ENCODE measurements at places on chromosomes 7 and 10.

DNA sequence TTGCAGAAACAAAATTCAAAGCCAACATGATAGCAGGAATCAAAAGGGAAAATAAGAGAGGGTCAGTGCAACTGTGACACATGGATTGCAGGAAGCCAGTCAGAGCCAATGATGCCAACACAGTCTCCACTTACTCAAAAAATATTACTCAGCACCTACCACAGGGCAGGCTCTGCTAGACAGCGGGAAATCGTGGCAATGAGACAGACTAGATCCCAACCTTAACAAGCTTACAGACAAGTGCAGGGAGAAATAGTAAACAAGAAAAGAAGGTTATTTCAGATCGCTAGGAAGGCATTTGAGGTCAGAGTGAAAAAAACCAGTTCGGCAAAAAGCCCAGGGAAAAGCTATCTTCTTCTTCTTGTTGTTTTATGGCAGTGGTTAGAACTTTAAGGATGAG, 45.2 kb upstream of the NPFFR1 start:
- no peak overlapping the region for H3K4me3 ChIP-seq
- H3K4me1 ChIP-seq, result peaks cover 7% of the 10 kb centered on the region
- peaks cover 3% of the 10 kb centered on the region for H3K36me3 ChIP-seq
- H3K27me3 ChIP-seq, result no peaks in the 10 kb centered on the region

GRCh38 chr10:119348516-119349240, 141.3 kb downstream of the GRK5 start:
- no peak overlapping the region for H3K27ac ChIP-seq
- H3K4me3 ChIP-seq, result no peak overlapping the region
- peaks cover 8% of the 10 kb centered on the region for H3K4me1 ChIP-seq
- DNase-seq, result no peak
- peaks cover 3% of the 10 kb centered on the region for H3K36me3 ChIP-seq
- H3K27me3 ChIP-seq, result no peaks in the 10 kb centered on the region

DNA sequence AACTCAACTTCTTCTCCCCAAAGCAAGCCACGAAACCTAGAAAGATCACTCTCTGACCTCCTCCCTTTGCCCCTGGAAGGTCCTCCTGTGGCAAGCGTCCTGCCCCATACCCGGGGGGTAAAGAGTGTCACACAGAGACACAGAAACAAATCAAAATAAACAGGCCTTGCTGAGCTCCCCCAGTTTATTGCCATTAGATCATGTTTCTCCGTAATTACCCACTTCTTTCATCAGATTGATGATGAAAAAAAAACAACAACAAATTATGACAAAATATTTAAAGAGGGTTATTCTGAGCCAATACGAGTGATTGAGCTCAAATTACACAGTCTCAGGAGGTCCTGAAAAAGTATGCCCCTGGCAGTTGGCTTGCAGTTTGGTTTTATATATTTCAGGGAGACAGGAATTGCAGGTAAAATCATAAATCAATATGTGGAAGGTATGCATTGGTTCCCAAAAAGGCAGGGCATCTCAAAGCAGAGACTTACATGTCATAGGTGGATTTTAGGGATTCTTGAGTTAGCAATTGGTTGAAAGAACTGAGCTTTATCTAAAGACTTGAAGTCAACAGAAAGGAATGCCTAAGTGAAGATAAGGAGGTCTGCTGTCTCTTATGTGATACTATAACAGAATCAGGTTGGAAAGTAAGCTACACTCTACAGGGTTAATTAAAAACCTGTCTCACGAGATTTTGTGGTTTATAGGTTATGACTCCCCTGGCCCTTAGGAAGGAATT, 86.2 kb downstream of the APBB1IP start:
- no peak overlapping the region for H3K4me3 ChIP-seq
- no peaks in the 10 kb centered on the region for H3K27me3 ChIP-seq
- no peak overlapping the region for H3K27ac ChIP-seq
- H3K4me1 ChIP-seq, result no peaks in the 10 kb centered on the region

DNA sequence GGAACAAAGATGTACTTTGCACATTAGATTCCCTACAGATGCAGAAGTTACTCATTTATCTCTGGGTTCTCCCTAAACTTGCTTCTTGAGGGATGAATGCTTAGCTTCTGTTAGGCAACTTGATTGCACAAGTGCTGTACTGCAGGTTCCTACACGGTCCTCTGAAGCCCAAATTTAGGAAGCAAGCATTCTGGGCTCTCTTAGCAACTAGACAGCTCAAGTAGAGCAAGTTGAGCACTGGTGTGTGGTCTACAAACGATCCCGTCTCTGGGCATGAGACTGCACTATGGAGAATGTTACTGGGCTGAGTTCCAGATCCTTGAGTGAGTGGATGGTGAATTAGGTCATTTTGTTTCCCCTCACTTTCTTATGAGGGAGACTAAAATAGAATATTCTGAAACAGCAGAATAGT, 14.3 kb downstream of the SEMA3D start:
- no peaks in the 10 kb centered on the region for H3K27me3 ChIP-seq
- no peaks in the 10 kb centered on the region for H3K4me1 ChIP-seq
- no peak overlapping the region for H3K4me3 ChIP-seq
- no peaks in the 10 kb centered on the region for H3K36me3 ChIP-seq
- DNase-seq, result no peak

DNA sequence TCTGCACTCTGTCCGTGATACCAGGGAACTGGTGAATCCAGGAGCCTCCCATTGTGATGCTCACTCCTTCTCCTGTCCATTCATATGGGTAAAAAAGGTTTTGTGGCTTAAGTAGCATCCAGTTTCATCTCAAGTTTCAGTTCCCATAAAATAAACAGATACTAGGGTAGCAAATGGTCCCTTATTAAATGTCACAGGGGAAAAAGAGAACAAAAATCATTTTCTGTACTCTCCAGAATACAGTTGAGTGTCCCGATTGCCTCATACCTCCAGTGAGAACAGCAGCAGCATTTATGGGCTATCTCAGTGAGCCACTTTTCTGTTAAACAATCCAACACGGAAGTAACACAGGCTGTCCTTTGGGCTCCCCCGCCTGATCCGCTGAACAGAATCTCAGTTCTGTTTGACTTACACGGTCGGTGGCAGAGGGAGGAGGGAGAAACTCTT, 179.6 kb downstream of the CELF2 start:
- no peaks in the 10 kb centered on the region for H3K27me3 ChIP-seq
- H3K27ac ChIP-seq, result no peak overlapping the region

DNA sequence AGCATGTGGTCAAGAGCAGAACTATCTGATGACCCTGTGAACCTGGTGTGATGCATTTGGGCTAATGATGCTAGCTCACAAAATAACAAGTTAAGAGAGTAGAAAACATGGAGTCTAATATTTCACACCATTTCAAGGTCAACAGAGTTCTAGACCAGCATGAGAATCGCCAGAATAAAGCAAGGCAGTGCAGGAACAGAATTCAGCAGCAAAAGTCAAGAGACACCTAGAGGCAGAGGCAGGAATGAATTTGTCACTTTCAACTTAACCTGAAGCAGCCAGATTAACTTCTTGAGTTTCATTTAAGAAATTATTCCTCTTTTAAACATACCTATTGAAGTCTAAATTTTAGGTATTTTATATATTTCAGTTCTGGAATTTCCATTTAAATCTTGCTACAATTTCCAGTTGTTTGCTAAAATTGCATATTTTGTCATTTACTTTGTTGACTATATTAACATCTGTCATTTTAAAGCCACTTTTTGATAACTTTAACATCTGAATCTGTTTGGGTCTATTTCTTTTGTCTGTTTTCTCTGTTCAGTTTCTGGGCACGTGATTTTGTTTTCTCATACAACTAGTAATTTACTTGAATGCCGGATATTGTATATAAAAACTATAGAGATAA, 44.2 kb upstream of the PRSS58 start:
- H3K36me3 ChIP-seq, result no peaks in the 10 kb centered on the region
- DNase-seq, result no peak
- no peak overlapping the region for H3K4me3 ChIP-seq
- H3K27ac ChIP-seq, result no peak overlapping the region
- H3K27me3 ChIP-seq, result no peaks in the 10 kb centered on the region

DNA sequence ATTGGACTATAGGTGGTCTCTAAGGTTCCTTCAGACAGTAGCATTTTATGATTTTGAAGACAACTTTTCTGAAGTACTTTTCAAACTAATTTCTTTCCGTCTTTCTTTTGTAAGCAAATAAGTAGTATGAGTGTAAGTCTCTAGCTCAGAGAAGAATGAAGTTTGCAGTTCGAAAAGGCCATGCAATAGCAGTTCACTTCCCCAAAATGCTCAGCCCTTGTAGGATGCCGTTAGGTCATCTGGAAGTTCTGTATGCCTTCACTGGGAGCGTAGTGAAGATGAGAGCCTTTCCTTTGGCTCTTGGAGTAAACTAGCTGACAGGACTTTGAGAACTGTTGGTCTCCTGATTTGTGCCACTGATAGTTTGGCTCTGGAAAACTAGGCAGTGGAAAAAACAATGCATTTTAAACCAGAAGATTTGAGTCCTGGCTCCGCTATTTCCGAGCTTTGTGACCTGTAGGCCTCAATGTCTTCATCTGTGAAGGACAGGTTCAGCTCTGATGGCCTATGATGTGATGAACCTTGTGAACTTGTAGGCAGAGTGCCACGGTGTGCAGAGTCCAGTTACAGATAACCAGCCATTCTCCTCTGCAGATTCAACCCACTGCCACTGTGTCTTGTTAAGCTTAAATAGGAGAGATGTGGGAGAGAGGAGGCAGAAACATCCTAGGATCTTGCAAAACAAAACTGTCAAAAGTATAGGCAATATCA, 18.8 kb downstream of the SGPL1 start:
- H3K4me3 ChIP-seq, result no peak overlapping the region
- DNase-seq, result no peak
- H3K36me3 ChIP-seq, result peaks cover 56% of the 10 kb centered on the region
- H3K27ac ChIP-seq, result no peak overlapping the region

DNA sequence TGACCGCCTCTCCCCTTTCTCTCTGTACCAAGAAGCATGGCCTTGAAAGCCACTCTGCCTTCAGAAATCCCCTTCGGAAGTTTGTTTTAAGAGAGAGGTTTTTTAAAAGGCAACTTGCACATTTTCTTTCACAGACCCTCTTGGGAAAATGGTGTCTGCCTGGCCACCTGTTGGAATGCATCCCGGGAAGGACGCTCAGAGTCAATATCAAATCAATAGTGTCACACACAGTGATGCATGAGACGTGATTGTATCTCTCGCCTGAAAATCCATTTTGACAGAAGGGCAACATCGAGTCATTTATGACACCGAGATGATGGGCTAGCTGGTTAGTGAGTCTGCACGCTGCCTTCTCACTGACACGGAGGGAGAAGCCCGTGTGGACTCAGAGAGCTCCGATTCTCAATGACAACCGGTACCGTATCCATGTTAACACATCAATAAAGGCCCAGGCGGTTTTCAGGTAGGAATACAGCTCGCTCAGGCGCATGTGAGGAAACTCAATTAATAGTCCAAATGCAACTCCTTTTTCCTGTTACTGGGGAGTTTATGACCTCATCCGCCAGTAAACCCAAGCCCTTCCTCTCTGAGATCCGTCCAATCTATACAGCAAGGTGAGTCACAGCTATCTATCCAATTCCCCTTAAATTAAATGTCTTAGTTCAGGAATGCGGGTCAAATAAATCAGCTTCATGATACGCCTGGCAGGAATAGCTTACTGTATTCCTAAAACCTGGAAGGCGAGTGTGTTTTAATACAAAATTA, 621.5 kb upstream of the MKI67 start:
- no peaks in the 10 kb centered on the region for H3K27me3 ChIP-seq
- H3K4me1 ChIP-seq, result peaks cover 2% of the 10 kb centered on the region
- DNase-seq, result no peak
- H3K36me3 ChIP-seq, result no peaks in the 10 kb centered on the region
- H3K4me3 ChIP-seq, result no peak overlapping the region

GRCh38 chr10:4194231-4194630, 409.2 kb upstream of the KLF6 start:
- H3K27ac ChIP-seq, result no peak overlapping the region
- no peaks in the 10 kb centered on the region for H3K27me3 ChIP-seq
- H3K4me3 ChIP-seq, result no peak overlapping the region
- no peaks in the 10 kb centered on the region for H3K4me1 ChIP-seq
- no peaks in the 10 kb centered on the region for H3K36me3 ChIP-seq

GRCh38 chr10:5817322-5818047, 4.3 kb upstream of the GDI2 start:
- no peak overlapping the region for H3K4me3 ChIP-seq
- H3K27me3 ChIP-seq, result peaks cover 4% of the 10 kb centered on the region
- H3K4me1 ChIP-seq, result no peaks in the 10 kb centered on the region

- no peak overlapping the region for H3K4me3 ChIP-seq
- peaks cover 22% of the 10 kb centered on the region for H3K4me1 ChIP-seq
- H3K27ac ChIP-seq, result no peak overlapping the region
- H3K27me3 ChIP-seq, result no peaks in the 10 kb centered on the region
Observed at GRCh38 chr10:20991526-20991925, 94.4 kb upstream of the NEBL start.

GRCh38 chr10:5573968-5574641, 49.3 kb downstream of the CALML3 start:
- no peak overlapping the region for H3K4me3 ChIP-seq
- H3K27me3 ChIP-seq, result no peaks in the 10 kb centered on the region
- peaks cover 26% of the 10 kb centered on the region for H3K4me1 ChIP-seq
- no peak for DNase-seq
- H3K27ac ChIP-seq, result no peak overlapping the region

All from neuronal stem cell (in vitro differentiated cells).